Frontal cortex (tissue), 4 donors: ENCODE measurements at places on chromosomes 7 and 10. TPM values are rescaled to one million over a fixed set of nuclear protein-coding genes. Genes with fewer than 3 reads are reported as not detected.

The FAM3C gene
- total RNA-seq = 110 TPM

DNA sequence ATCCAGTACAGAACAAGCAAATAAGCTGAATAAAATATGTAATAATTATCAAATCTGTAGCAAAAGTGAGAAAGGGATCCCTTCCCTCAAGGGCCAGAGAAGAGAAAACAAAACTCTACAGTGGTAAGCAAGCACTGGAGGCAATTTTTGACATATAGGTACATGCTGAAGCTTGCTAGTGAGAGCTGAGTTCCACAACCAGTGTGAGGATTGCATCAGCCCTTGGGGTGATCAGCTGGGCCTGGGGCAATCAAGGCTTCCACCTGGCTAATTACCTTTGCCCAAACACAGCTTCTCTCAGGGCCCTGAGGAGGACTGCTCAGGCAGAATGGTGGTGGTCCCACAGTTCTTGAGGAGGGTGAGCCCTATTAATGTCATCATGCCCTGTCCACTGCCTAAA, 134.4 kb upstream of the DLX6 start:
- DNase-seq = no peak

DNA sequence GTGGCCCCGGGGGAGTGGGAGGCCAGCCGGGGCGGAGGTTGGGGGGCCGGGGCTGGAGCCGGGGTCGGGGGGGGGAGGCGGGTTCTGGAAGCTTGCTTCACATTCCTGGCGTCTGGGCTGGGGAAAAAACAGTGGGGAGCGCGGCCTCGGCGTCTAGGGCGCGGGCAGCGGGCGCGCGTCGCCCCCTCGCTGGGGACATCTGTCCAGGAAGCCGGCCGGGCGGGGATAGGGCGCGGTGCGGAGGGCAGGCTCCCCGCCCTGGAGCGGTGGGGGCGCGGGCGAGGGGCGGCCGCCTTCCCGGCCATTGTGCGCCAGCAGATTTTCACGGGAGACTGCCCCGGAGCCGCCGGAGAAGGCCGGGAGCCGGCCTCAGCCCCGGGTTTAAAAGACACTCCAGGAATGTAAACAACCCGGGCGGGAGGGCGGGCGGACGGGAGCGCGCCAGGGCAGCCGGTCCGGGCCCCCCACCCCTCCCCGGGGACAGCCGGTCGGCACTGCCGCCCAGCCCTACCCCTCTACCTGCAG, 1.4 kb downstream of the ZMIZ1 start:
- DNase-seq = peak; percentile 49

DNA sequence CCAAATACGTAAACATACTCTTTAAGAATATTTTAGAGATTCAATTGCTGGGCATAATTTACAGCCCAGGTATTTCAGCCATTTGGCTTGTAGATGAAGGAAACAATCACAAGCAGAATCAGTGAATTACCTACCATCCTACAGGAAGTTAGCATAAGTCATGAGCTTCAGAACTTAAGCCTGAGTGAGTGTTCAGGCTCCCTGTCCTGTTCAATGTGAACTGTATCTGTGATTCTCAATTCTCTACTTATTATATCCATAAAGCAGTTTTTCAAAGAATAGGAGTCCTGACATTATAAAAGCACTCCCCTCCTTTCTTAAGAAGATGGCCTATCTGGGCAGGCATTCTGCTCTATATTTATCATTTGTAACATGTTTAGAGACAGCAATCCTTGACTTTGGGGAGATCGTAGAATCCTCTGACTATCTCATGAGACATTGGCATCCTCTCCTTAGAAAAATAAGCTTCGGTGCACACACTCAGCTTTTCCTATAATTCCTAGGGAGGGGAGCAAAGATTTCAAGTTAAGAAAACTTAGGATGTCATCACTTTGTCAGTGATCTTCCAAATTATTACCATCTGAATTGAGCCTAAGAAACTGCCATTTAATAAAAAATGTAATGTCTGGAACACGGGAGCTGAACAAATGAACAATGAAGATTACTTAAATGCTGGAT, 645.2 kb upstream of the IGFBP3 start:
- DNase-seq = no peak

The METTL27 gene
- 0.41 TPM for total RNA-seq

The LRRC4 gene
- 13.9 TPM for total RNA-seq

GRCh38 chr10:132266594-132267161, 41.1 kb downstream of the STK32C start:
- DNase-seq = no peak
